ENCODE measurements at places on chromosomes 3 and 15.

- no peak for DNase-seq
Observed at GRCh38 chr3:184486614-184487013, 75.0 kb upstream of the EPHB3 start.

DNA sequence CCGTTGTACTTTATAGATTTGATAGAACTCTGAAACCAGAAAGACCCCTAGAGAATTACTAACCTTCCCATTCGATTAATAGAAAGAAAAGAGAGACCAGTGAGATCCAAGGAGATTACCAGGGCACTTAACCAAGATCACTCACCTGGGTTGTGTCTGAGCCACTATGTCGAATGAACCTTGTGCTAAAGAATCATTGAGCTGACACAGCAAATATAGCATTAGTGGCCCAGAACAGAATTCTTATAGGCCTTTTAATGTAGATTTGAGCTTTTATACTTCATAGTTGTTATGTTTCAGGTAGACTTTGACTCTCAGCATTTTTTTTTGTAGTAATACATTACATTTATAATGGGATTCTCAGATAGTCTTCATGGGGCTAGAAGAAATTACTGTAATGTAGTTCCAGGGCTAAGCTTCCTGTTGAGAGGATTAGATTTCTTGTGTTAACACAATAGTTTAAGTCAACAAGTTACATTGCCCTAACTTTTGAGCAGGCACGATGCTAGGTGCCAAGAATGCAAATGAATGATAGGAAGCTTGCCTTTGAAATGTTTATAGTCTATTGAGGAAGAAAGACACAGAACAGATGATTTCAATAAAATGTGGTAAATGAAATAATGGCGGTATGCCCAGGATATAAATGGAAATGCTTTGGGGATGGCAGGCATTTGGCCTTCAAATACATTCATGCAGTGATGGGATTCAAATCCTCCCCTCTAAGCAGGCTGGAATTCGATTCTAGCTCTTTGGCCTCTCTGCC is 24.4 kb upstream of the ABHD10 start:
- DNase-seq, result no peak

DNA sequence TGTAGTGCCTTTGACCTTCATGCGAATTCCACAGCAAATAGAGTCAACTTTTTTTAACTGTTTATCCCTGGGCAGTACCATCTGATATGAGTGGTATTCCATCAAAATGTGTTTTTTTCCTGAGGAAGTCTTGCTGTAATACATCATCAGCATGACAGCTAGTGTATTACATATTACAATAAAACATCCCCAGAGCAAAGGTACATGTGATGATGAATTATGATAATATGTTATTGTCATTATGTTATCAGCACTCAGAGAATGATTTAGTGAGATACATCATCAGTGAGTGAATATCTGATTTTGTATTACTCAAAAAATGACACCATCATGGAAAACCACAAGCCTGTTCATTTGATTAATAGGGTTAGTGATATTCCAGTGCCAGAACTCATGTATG is 69.7 kb upstream of the ARL6 start:
- DNase-seq, result no peak

DNA sequence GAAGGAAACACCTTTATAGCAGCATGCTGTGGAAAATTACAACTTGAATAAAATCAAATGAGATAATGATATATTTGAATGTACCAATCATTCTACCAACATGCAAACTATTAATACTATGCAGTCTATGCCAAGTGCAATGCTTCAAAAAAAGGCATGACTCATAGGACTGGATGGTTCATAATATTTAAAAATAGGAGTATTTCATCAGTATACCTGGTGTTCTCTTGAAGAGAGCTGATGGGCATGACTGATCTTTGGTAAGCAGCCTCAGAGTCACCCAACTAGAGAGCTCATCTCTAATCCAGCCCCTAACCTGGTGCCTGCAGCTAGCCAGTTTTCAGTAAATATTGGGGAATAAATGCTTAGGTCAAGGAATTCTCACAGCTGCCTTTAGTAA is 434.7 kb upstream of the ARRDC4 start:
- DNase-seq, result no peak

GRCh38 chr15:47296881-47297280 is 420.4 kb upstream of the SEMA6D start:
- DNase-seq, result peak; percentile 43

GRCh38 chr3:138300647-138301046 is 29.0 kb downstream of the NME9 start:
- DNase-seq, result no peak

DNA sequence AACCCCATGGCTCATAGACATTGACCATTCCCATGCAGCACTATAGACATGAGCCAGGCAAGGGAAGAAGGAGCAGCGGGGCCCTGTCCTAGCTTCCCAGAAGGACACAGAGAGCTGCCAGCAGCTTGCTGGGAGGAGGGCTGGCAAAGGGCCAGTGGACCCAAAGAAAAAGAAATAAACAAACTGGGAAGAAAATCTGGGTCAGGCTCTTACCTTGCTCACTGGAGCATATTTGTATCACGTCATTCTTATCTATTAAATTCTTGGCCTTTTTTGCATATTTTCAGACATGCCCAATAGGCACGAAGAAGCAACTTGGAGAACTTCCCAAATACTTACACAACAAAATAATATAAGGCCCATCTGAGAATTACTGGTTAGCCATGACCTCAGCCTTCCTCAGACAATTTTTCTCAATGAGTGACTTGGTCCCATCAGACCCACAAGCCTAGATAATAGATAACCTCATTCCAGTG is 28.4 kb downstream of the RASGRP1 start:
- no peak for DNase-seq

GRCh38 chr15:39908186-39908585 is 11.9 kb downstream of the GPR176 start:
- no peak for DNase-seq

- DNase-seq, result no peak
Observed at GRCh38 chr15:83380059-83380458, 67.1 kb upstream of the SH3GL3 start.

GRCh38 chr3:191051037-191051436 is 148.0 kb upstream of the OSTN start:
- DNase-seq, result no peak

- no peak for DNase-seq
Observed at GRCh38 chr15:101348015-101348414, 53.0 kb upstream of the SNRPA1 start.

DNA sequence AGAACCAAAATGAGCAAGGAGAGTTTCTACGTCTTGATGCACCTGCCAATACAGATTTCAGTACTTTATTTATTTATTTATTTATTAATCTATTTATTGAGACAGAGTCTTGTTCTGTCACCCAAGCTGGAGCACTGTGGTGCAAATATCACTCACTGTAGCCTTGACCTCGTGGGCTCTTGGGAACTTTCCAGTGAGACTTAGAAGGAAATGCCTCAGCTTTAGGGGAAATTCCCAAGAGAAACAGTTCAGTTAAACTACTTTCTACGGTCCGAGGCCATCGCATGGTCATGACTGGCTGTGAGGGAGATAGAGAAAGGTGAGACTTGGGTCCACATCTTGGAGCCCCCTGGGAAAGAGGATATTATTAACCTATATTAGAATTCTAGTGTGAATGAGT is 47.0 kb upstream of the HERC1 start:
- no peak for DNase-seq

GRCh38 chr3:58042947-58043707 is 34.9 kb downstream of the FLNB start:
- no peak for DNase-seq

- DNase-seq, result no peak
Observed at GRCh38 chr15:81418891-81419290, 44.9 kb upstream of the TMC3 start.

GRCh38 chr3:14201940-14202684 is 23.5 kb downstream of the LSM3 start:
- no peak for DNase-seq

DNA sequence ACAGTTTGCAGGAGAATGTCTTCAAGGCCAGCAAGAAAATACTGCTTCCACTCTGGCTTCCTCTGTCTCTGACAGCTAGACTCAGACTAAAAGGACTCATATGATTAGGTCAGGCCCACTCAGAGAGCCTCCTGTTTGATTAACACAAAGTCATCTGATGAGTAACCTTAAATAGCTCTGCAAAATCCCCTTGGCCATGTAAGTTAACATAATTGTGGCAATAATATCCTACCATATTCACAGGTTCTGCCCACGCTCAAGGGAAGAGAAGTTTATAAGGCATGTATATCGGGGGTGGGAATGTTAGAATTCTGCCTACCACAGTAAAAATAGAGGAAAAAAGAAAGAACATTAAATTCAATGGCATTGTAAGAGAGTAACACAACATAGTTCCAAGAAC is 20.6 kb upstream of the HHATL start:
- DNase-seq, result no peak

- DNase-seq, result no peak
Observed at GRCh38 chr3:14884665-14885064, 62.7 kb upstream of the NR2C2 start.

DNA sequence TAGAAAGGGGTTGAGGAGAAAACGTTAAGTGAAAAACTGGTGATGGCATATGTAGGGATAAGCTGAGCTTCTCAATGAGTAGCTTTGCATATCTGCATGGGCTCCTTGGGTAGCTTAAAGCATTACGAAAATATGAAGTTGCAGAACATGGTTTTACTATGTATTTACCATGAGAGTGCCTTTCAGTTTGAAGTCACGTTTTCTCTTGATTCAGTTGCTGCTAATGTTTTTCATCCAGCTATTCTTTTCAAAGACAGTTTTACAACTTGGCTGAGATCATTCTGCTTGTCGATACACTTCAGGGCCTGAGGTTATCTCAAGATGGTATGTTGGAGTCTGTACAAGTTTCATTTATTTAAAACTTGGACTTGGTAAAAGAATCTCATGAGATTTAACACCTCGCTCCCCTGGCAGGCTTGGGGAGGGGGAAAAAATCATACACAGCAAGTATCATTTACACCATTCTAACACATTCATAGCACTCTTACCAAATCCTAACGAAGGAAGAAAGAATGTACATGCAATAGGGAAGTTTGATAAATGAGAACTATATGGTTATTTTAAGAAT is 103.3 kb upstream of the CMC1 start:
- no peak for DNase-seq

DNA sequence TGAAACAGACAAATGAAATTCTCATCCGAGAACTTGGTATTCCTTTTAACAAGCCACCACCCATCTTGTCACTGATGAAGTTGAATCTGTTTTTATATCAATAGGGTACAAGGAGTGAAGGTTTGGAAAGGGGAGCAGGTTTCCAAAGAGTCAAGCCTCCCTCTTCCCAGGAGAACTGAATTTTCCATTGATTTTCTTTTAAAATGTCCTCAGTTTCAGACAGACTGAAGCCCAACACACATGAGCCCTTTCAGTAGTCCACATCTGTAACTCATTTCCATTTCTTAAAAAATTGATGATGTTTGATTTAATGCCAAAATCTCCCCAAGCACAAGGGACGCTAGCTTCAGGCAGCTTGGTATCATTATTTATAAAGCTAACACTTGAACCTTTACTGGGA is 187.7 kb downstream of the FOXB1 start:
- DNase-seq, result no peak

GRCh38 chr3:99909714-99910495 is 92.2 kb downstream of the CMSS1 start:
- no peak for DNase-seq

DNA sequence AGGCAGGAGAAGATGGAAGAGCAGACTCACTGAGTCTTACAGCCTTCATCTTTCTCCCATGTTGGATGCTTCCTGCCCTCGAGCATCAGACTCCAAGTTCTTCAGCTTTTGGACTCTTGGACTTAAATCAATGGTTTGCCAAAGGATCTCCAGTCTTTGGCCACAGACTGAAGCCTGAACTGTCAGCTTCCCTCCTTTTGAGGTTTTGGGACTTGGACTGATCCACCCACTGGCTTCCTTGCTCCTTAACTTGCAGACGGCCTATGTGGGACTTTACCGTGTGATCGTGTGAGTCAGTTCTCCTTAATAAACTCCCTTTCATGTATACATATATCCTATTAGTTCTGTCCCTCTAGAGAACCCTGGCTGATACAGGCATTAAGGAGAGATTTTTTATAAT is 62.4 kb upstream of the TNIK start:
- no peak for DNase-seq

- no peak for DNase-seq
Observed at GRCh38 chr15:48313216-48313615, 18.0 kb upstream of the DUT start.

- DNase-seq, result peak; percentile 85
Observed at GRCh38 chr3:11523572-11524101, 120.1 kb downstream of the VGLL4 start.

GRCh38 chr3:82927309-82928253 is 1166.1 kb upstream of the GBE1 start:
- DNase-seq, result peak; percentile 16

DNA sequence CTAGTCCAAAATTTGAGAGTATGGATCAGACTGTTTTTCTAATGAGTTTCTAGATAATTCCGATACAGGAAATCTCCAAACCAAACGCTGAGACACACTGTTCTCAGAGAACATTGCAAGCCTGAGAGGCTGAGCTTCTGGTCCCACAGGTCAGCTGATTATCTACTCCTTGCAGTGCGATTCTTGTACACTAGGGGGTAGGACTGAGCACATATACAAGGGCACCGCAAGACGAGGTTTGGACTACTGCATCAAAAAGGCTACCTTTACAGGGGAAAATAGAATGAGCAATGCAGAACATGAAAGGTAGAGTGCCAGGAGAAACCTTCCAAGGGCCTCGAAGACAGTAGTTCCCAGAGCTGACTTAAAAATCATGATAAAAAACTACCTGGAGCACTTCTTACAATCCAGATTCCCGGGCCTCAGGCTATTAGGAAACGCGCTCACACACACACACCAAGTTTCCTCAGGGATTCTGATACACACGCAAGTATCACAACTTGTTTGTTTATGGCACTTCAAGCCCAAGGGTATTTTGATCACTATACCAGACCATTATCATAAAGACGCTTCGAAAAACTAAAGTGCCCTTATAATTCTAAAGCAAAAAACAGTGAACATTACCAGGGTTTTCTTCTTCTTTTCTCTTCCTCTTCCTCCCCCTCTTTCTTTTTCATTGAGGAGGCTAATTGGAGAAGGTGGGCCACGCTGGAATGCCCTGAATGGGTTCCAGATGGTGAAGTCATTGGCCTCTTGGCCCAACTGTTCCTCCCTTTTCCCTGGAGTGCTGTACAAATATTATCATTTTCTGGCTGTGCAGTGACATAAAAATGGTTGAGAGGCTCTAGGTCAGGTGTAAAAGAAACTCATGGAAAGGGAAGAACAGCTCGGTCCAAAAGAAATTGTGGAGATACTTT is 61.8 kb downstream of the SLC12A8 start:
- DNase-seq, result no peak

- DNase-seq, result no peak
Observed at GRCh38 chr3:55269636-55270035, 217.5 kb downstream of the WNT5A start.

DNA sequence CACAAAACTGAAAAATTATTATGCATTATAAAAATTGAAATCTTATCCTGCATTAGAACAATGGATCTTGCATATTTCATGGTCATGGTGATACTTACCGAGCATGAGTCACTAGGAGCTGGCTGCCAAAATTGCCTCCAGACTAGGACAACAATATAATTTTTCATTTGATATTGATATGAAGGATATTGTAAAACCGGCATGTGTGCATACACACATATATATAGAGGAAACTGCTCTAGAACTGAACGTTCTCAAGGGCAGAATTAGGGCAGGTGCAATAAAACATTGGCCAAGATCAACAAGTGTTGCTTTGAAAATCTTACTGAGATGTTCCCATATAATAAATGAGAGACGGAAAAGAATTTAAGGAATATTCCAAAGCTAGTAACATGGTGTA is 319.4 kb upstream of the POU1F1 start:
- no peak for DNase-seq

GRCh38 chr3:9201266-9201665 is 48.2 kb downstream of the SRGAP3 start:
- peak; percentile 76 for DNase-seq

- DNase-seq, result no peak
Observed at GRCh38 chr3:146972726-146973125, 367.6 kb upstream of the PLSCR5 start.

Measured in femur (tissue), 1 donor.